ENCODE measurements at places on chromosomes 4 and X.
A peak's percentile ranks its signal among the peaks of the same experiment; 100 is the strongest.

- no peak for DNase-seq
Observed at GRCh38 chr4:127586922-127587571, 45.7 kb upstream of the INTU start.

GRCh38 chr4:140213116-140213515 is 59.1 kb upstream of the MAML3 start:
- DNase-seq = no peak

DNA sequence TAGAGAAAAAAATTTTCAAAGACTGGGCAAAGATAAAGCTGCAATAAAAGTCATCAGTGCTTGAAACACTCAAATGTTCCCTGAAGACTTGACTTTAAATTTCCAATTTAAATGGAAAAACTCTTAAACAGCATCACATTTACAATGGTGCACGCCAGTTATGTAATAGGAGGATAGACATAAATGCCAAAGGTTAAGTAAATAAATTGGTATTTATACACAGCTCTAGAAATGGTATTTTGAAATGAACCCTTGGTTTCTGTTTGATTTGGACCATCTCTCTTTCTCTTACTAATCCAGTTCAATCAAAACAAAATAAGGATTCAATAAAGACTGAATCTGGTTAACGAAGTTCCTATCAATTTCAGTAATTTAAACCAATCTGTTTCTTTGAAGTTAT is 272.6 kb downstream of the GPM6A start:
- no peak for DNase-seq

- no peak for DNase-seq
Observed at GRCh38 chrX:131262200-131262599, 26.9 kb downstream of the IGSF1 start.

DNA sequence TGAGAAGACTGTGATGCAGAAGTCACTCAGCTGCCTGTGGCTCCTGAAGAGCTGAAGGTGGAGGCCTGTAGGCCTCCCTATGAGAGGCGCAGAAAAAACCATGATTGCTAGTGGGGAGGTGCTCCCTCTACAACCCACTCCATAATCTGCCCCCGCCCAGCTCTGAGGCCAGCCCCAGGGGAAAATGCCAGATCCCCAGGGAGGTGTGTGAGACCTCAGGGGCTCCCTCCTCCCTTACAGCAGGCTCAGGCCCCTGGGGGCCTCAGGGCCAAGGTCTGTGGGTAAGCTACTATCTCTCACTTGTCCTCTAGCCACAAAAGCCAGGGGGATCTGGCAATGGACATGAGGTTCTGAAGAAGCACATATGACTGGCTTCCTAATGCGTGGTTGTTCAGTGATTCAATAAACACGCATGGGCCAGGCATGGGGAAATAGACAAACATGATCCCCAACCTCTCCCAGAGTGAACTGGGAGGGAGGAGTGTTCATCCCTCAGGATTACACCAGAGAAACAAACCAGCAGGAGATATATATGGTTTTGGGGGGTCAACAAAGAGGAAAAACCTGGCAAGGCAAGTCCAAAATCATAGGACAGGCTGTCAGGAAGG is 51.0 kb upstream of the MTM1 start:
- DNase-seq = no peak

GRCh38 chr4:25723409-25723808 is 67.8 kb downstream of the SLC34A2 start:
- DNase-seq = no peak

- DNase-seq = no peak
Observed at GRCh38 chr4:139605516-139605915, 49.5 kb upstream of the SETD7 start.

- no peak for DNase-seq
Observed at GRCh38 chr4:85222561-85222960, 252.4 kb upstream of the ARHGAP24 start.

GRCh38 chrX:103552236-103552635 is 32.9 kb upstream of the RAB40A start:
- DNase-seq = no peak

DNA sequence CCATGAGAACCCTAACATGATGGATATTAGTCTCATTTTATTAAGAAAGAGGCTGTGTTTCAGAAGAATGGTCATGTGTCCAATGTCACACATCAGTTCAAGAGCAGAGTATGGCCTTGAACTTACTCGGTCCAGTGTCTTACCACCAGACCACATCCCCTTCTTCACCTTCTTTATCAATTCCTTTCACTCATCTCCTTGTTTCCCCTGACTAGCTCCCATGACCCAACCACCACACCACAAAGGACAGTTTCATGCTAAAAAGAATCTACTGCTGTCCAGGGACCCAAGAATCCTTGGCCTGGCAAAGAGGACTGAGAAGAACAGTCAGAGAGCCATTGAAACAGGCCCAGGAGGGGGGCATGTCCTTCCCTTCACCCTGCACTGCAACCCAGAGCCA is 33.6 kb upstream of the MSN start:
- DNase-seq = no peak

DNA sequence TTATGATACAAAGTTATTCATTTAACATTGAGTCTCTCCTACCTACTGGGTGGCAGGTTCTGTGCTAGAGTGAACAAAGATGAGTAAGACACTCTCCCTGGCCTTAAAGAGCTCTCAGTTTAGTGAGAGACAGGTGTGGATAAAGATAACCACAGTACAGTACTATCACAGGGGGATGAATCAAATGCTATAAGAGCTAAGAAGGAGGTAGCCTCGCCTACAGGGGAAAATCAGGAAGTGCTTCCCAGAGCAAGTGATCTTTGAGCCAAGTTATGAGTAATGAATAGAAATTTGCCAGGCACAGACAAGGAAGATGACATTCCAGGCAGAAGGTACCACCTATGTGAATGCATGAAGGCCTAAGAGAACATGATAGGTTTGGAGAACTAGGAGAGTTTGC is 3.4 kb upstream of the IGBP1 start:
- no peak for DNase-seq

DNA sequence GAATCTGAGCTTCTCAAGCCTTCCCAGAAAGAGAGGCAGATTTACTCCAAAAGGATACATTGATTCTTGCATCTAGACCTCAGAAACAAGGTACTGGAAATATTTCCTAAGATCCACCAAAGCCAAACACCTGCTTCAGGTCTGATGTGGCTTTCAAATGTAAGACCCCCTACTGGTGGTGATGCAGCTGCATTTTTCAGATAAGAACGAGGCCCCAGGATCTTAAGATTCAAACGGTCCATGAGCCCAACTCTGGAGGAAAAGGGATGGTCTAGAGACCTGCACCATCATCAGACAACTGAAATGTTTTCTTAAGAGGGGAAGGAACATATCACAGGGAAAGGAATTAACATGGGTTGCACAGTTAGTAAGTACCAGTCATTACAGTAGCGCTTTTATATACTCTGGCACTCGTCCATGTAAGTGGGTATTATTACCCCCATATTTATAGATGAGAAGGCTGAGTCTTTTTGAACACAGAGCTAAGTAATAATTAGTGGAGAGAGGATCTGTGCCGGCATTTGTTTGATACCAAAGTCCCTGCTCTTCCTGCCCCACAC is 73.7 kb downstream of the LEF1 start:
- no peak for DNase-seq

DNA sequence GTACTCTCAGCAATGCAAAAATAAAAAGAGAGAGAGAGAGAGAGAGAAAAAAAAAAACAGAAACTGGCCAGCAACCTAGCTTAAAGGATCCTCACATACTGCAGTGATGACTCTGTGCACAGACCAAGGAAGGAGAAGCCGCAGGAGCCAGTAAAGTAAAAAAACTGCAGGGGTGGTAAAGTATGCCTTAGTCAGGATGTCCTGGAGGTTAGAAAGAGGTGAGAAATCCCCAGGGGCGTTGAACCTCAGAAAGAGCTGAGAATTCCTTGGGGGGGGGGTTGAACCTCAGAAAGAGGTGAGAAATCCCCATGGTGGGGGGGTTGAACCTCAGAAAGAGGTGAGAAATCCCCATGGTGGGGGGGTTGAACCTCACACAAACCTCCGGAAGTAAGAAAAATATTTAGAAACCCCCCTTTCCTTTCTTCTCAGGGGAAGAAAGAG is 48.0 kb downstream of the MAGEA9 start:
- no peak for DNase-seq

DNA sequence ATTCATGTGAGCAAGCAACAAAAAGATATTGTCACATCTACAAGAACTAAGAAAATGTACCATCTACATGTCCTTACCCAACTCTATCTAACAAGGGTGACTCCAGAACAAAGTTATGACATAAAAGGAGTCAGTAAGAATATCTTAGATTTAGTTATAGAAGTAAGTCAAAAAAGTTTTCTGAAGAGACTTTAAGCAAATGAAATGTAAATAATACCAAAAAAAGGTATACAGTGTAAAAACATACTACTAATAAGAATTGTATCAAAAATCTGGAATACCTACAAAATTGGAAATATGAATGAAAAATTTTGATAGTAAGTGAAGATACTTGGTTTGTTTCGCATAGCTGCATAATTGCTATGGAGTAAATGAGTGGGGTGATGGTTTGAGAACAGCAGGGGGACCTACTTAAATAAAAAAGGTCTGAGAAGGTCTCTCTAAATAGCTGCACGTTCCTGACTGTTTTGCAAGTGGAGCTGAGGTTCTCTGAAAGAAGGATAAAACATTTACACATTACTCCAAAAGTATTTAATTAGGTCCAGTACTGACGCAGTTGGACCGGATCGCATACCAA is 51.0 kb upstream of the ENPP6 start:
- no peak for DNase-seq

DNA sequence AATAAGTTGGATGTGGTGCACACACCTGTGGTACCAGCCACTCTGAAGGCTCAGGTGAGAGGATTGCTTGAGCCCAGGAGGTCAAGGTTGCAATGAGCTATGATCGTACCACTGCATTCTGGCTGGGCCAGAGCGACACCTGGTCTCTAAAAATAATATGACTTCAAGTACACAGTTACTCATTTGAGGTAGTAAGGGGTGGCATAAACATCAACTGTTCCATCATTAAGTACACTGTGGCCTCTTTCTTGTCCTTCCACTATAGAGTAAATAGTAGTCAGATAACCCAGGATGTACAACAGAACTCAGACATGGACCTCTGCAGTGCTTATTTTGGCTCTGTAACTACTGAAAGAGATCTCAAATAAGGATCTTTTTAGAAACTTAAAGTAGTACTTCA is 10.6 kb downstream of the FAM9B start:
- DNase-seq = no peak

DNA sequence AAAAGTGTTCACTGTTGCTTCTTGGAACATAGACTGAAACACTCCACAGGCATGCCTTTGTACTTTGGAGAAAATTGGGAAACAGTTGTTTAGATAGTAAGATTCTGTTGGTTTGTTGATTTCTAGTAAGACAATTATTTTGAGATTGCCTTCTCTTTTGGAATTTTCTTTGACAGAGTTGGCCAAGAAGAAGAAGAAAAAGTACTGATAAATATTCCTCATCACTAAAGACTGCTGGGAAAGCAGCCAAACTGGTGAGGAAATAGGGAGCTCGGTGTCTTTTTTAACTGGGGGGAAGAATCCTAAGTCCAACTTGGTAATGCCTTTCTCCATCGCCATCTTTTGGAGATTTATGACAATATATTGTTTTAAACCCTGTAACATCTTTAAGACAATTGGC is 370.7 kb downstream of the GPAT3 start:
- no peak for DNase-seq

DNA sequence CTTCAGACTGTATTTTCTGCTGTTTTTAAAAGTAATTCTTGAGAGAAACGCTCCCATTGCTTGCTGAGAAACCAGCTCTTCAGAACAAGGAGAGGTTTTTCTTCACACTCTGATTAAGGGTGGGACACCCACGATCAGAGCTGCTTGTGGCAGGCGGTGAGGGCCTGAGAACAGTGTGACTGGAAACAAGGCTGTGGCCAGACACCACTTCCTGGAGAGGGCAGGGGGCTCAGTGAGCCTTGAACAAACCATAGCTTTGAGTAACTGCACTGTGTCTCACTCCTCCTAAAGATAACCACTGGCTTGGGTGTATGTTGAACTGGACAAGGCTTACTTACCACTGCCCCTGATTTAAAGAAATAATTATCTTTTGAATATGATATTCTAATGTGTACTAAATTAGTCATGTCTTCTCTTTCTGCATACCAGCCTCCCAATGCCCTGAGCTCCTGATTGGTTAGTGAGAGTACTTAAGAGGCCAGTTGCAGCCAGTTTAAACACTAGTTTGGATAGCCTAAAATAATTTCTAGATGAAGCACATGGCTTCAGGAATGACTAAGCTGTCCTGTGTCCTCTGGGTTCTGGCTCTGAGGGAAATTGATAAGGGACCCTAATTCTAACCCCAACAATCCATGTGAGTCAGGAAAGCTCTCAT is 3.7 kb upstream of the GPR82 start:
- DNase-seq = peak; percentile 25

- no peak for DNase-seq
Observed at GRCh38 chrX:84168574-84168973, 19.4 kb downstream of the RPS6KA6 start.

DNA sequence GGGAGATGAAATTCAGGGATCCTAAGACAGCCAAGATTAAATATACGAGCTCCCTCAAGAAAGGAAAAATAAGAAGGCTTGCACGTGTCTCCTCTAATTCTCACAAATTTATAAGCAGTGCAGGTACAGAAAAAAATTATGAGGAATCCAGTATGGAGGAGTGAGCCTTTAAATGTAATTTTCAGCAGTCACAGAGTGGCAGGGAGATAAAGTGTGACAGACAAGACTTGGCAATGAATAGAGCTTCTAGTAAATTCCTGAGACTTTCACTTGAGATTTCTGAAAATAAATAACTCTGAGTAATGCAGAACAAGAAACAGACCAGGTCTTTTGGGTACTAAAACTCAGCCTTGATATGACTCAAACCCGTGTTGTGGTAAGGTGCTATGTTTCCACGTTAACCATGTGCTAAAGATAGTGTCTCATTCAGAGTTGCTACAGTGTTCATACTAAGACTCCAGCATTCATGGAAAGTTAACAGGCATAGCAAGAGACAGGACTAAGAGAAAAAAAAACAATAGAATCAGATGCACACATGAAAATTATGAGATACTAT is 119.8 kb downstream of the SPOCK3 start:
- DNase-seq = no peak

DNA sequence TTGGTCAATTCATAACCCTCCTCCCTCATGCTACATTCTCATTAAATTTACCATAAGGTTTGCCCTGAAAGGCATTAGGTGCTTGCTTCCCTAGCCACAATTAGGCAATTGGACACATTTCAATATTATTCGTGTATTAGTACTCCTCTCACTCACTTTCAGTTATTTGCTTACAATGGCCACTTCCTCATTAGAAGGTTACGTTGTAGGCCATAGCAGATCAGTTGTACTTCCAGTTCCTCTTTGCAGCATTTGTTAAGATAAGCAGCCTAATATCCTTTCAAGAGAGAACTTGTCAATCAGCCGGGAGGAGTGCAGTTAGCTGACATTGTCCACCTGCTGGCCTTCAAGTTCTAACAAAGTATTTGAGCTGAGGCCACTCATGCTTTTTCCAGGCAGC is 1017.2 kb downstream of the PCDH7 start:
- no peak for DNase-seq

GRCh38 chr4:188107931-188108843 is 1.2 kb downstream of the TRIML2 start:
- no peak for DNase-seq

- DNase-seq = no peak
Observed at GRCh38 chr4:101356928-101357327, 9.6 kb upstream of the PPP3CA start.

GRCh38 chrX:7132335-7133049 is 15.0 kb upstream of the STS start:
- DNase-seq = peak; percentile 31

Measured in right hindlimb (tissue), 1 donor.